ENCODE measurements at places on chromosomes 11 and 22.
A peak's percentile ranks its signal among the peaks of the same experiment; 100 is the strongest.

GRCh38 chr11:69670158-69670845 lies 4.9 kb downstream of the LTO1 start:
- peak; percentile 85 for DNase-seq

- no peak for DNase-seq
These were observed 63.8 kb upstream of the WNT7B start for GRCh38 chr22:46040471-46041465.

- DNase-seq: no peak
These were observed 368 bp upstream of the CHORDC1 start for GRCh38 chr11:90223248-90223585.

DNA sequence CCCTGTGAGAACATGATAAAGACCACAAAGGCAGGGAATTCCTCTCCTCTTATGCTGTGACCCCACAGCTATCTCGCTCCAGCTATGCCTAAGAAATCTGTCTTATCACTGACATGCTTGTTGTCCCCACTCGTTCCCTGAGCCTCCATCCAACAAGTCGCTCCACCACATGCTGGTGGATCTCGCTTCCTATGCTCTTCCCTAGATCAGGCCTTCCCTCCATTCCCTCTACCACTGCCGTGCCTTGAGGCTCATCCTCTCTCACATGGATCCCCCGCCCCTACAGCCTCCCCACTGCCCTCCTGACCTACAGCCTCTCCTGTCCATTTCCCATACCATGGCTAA lies 1.4 kb upstream of the DGAT2 start:
- no peak for DNase-seq

DNA sequence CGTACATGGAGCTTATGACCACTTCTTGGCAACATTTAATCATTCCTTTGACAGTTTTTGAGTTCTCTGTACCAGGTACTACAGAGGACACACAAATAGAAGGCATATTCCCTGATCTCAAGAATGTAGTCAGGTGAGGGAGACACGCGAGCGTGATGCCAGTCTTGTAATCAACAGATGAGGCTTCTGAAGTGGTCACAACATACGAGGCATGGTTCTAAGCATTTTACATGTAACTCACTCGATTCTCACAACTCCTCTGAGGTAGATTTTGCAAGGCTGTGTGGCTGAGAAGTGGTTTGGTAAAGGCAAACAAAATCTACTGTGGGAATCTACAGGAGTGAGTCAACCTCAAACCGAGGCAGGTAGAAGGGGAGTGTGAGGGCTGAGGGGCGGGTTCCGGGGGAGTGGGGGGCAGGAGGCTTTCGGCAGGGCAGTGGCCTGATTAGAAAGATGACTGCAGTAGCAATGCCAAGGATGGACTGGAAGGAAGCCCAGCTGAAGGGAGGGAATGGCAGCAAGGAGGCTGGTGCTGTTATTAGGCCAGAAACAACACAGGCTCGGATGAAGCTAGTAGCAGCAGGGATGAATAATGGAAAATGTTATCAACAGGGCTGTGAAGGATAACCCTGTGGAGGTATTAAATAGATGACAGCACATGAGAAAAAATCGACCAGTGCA lies 63.8 kb downstream of the ST14 start:
- no peak for DNase-seq

Data from mesenchymal stem cell (in vitro differentiated cells and primary cell).